ENCODE measurements at places on chromosomes 12 and 14.

DNA sequence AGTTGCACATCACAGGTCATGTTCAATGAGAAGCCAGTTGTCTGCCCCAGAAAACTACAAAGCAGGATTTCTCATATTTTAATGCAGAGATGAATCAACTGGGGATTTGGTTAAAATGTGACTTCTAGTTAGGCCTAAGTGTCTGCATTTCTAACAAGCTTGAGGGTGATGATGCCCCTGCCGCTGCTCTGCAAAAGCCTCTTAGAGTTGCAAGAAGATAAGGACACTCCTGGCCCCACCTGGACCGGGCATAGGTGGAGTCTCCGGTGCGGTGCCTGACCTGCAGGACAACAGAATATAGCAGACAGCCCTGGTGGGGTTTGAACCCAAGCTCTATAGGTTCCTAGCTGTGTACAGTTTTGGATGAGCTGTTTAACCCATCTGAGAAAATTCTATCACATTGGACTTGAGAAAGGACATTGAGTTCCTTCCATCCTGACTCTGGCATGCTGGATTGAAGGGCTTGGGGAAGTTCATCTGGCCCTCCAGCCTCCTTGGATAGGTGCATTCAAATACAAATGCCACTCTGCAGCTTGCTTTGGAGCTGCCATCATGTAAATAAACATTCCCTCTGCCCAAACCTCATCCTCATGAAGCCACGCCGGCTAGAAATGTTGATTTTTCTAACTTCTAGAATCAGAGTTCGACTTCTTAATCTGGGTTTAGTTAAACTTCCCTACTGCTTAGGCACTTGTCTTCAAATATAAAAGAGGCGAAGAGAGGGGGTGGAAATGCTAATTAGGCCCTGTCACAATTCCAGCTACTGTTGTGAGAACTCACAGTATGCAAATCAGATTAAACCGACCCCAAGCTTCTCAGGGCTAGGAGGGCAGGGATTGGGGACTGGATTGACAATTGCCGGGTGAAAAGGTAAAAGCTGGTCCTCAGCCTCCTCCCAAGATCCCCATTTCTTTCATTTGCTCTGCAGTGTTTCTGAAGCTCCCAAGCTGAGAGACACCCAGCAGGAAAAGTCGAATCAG, 1225.6 kb downstream of the VRK1 start:
- H3K27me3 ChIP-seq = peaks cover 3% of the 10 kb centered on the region
- no peak overlapping the region for H3K4me3 ChIP-seq

GRCh38 chr14:68284333-68284732, 464.8 kb downstream of the RAD51B start:
- no peaks in the 10 kb centered on the region for H3K36me3 ChIP-seq
- no peak for DNase-seq
- H3K4me3 ChIP-seq = no peak overlapping the region
- no peak overlapping the region for H3K27ac ChIP-seq
- no peaks in the 10 kb centered on the region for H3K27me3 ChIP-seq

DNA sequence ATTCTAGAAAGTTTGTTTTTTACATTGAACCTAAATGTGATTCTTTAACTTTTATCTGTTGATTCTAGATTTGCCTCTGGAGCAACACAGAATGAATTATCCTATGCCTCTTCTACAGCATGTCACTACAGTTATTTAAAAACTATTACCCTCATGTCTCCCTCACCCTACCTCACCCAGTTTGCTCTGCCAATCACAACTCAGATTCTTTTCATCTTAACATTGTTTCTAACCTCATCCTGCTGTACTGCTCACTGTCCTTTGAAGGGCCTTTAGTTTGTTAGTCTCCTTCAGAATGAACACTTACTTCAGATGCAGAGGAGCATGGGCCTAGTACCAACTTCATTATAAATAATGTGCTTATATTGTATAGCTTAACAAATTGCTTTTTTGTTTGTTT, 21.5 kb downstream of the YLPM1 start:
- H3K27ac ChIP-seq = no peak overlapping the region
- H3K4me1 ChIP-seq = no peaks in the 10 kb centered on the region
- H3K36me3 ChIP-seq = no peaks in the 10 kb centered on the region
- no peak overlapping the region for H3K4me3 ChIP-seq
- no peak for DNase-seq

DNA sequence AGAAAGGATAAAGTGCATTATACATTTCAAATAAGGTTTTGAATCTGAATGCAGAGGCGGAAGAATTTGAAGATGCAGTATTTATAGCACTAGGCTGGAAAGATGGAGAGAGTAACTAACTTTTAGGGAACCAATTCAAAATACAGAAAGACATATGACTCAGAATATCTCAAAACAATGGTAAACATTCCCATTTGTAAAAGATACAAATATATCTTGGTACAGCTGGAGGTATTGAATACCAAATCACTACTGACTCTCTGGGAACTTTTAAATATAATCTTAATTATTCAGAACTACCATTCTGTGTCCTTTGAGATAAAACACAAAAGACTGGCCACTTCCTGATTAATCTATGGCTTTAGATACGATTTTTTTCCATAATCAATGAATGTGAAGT, 5.1 kb downstream of the CD69 start:
- no peak for DNase-seq
- H3K27ac ChIP-seq = no peak overlapping the region
- H3K27me3 ChIP-seq = no peaks in the 10 kb centered on the region
- H3K4me1 ChIP-seq = no peaks in the 10 kb centered on the region
- H3K36me3 ChIP-seq = no peaks in the 10 kb centered on the region

DNA sequence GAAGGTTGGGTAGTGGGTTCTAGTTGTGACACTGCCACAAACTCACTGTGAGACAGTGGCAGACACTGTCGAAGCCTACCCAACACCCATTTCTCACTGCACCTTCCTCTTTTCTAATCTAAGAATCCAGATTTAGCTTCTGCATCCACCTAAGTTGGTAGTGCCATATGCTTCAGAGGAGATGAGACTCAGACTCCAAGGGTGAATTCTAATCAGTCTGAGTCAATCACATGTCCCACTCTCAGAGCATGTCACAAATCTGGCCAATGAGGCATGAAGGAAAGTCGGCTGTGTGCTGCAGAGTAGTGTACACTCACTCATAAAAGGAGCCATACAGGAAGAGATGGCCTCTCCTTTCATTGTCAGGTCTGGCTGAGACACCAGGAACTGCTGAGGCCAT, 102.1 kb upstream of the RAP1B start:
- no peaks in the 10 kb centered on the region for H3K36me3 ChIP-seq
- H3K4me3 ChIP-seq = no peak overlapping the region
- H3K4me1 ChIP-seq = no peaks in the 10 kb centered on the region
- no peaks in the 10 kb centered on the region for H3K27me3 ChIP-seq
- DNase-seq = no peak

- H3K27ac ChIP-seq = peak within 1 kb of the TSS; percentile 91
- peaks cover 10% of the 10 kb centered on the region for H3K27me3 ChIP-seq
These were observed at the start of gene RAP1B for GRCh38 chr12:68610370-68611093. Gene RAP1B (plus strand): TSS chr12:68610899. CDS start chr12:68648725, 37,826 bp downstream.

DNA sequence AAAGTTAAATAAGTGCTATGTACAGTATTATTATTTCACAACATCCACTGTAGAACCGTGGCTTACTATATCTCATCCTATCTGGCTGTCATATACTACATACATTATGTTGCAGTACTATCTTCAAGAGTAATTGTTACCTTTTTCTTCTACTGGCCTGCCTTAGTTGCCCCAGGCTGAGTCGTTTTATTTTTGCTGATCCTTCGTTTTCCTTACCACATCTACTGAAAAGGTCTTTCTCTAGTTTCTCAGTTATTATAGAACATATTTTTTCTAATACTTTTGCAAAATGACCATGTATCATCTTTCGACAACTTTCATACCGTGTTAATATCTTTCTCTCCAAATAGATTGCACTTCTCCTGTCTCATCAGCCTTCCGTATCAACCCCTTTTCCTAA, 523.1 kb downstream of the SOX5 start:
- no peak overlapping the region for H3K4me3 ChIP-seq
- H3K27me3 ChIP-seq = no peaks in the 10 kb centered on the region
- no peak overlapping the region for H3K27ac ChIP-seq
- H3K4me1 ChIP-seq = no peaks in the 10 kb centered on the region
- no peak for DNase-seq
- no peaks in the 10 kb centered on the region for H3K36me3 ChIP-seq

DNA sequence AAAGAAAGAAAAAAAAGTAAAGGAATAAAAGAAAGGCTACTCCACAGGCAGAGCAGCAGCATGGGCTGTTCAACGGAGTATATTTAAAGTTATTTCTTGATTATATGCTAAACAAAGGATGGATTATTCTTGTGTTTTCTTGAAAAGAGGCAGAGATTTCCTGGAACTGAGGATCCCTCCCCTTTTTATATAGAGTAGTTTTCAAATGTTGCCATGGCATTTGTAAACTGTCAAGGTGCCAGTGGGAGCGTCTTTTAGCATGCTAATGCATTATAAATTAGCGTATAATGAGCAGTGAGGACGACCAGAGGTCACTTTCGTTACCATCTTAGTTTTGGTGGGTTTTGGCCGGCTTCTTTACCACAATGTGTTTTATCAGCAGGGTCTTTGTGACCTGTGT, 383.0 kb downstream of the PCNX1 start:
- H3K4me3 ChIP-seq = no peak overlapping the region
- no peak for DNase-seq
- H3K36me3 ChIP-seq = no peaks in the 10 kb centered on the region

Data from glutamatergic neuron (in vitro differentiated cells).